Subcutaneous adipose tissue (tissue), 4 donors: ENCODE measurements at places on chromosomes 6 and 20. TPM values are rescaled to one million over a fixed set of nuclear protein-coding genes. Genes with fewer than 3 reads are reported as not detected.

The FAM209B gene
- total RNA-seq, result not detected

The CST7 gene
- 2.2 TPM for total RNA-seq

The PCK1 gene
- total RNA-seq, result 267 TPM

The MUC22 gene
- not detected for total RNA-seq

The PFDN4 gene
- total RNA-seq, result 76.8 TPM

The SF3B5 gene
- total RNA-seq, result 138 TPM

The CAGE1 gene
- total RNA-seq, result not detected

The TMEM244 gene
- total RNA-seq, result not detected

The RSPH9 gene
- total RNA-seq, result 0.19 TPM

The C2 gene
- 16.4 TPM for total RNA-seq

The PDE10A gene
- total RNA-seq, result 2.7 TPM

The CUTA gene
- total RNA-seq, result 82.7 TPM

The HLA-DMB gene
- total RNA-seq, result 32.4 TPM

The RAMACL gene
- 11.2 TPM for total RNA-seq

The TFAP2A gene
- total RNA-seq, result not detected

The C20orf204 gene
- 0.17 TPM for total RNA-seq

The IPCEF1 gene
- total RNA-seq, result 2.9 TPM

The UBE2C gene
- not detected for total RNA-seq

The TAPBP gene
- 63.1 TPM for total RNA-seq

The HAO1 gene
- total RNA-seq, result not detected

The SYNDIG1 gene
- total RNA-seq, result not detected

The PAX1 gene
- total RNA-seq, result not detected

The MOCS1 gene
- 128 TPM for total RNA-seq

The CTAGE9 gene
- not detected for total RNA-seq
